ENCODE measurements at places on chromosomes 7 and 10.

GRCh38 chr10:14749070-14749809 is 25.5 kb downstream of the FAM107B start:
- DNase-seq = no peak

GRCh38 chr7:47080816-47081215 is 501.1 kb downstream of the TNS3 start:
- DNase-seq = no peak

DNA sequence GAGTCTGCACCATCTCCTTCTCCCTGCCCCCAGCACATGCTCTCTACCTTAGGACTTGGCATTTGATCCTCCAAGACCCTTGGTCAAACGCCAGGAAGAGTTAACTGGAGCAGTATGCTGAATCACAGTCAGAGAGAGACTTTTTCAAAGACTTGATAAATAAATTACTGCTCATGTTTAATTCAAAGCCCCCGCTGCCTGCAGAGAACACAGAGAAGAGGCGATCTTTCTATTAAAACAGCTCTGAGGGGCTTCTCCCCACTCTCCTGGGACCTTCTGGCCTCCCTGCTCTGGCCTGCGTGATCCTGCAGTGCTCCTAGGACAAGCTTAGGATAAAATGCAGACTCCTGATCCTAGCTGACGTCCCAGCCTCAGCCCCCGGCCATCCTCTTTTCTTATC is 47.8 kb downstream of the NPTX2 start:
- no peak for DNase-seq

DNA sequence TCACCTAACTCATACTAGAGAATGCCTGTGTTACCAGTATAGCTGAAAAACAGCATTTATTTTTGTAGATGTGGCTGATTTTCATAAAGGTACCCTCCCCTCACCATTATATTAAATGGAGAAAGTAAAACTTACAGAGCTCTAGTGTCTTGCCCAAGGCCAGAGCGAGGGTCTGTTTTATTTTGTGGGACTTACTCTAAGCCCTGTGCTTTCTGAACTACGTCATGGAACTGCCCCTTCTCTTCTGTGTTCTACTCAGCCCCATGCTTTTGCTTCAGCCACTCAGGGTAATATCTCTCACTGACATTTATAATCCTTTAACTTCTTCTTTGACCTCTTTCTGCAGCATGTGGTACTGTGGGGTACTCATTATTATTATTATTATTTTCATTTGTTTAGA is 10.3 kb upstream of the ZNF786 start:
- DNase-seq = no peak

GRCh38 chr10:124719213-124719851 is 24.8 kb downstream of the FAM53B start:
- peak; percentile 79 for DNase-seq

DNA sequence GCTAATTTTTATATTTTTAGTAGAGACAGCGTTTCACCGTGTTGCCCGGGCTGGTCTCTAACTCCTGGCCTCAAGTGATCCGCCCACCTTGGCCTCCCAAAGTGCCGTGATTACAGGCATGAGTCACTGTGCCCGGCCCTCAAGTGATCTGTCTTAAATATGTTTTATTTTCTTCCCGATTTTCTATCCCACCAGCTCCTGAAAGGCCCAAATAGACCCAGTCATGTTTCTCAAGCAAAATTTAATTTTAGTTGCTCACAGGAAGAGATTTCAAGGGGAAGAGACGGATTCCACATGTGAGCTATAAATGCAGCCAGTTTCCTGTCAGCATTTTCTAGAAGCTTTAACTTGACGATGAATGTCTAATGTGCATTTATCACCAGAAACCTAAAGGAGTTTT is 12.0 kb downstream of the DENND10 start:
- DNase-seq = no peak

- no peak for DNase-seq
Measured at GRCh38 chr10:130407052-130407451, 270.9 kb downstream of the GLRX3 start.

- peak; percentile 60 for DNase-seq
Measured at GRCh38 chr10:79298403-79299244, 48.6 kb upstream of the PPIF start.

DNA sequence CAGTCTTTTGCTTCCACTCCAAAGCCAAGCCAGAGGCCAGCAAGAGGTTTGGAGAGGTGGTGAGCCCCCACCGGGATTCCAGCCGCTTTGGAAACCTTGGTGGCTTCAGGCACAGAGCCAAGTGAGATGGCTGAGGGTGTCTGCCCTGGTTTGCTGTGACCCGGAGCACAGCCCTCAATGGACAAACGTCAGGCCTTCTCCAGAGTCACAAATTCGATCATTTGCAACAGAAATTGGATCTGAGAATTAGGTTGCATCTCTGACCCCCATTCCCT is 885 bp upstream of the NKX1-2 start:
- no peak for DNase-seq

DNA sequence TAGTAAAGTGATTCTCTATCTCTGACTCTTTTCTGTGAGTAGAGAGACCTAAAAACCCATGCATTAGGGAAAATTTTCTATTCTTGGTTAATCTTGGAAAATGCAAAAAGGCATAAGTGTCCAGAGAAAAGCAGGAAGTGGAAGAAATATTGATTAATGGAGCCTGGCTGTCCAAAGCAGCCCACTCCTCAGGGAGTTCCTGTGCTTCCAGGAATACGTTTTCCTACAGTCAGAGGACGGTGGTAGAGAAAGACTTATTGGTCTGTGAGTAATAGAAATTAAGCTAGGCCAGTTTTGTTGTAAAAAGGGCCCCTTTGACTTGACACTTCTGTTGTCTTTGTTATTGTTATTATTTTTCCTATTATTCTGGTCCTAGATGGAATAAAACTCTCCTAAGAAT is 157.8 kb downstream of the NRP1 start:
- DNase-seq = no peak

- no peak for DNase-seq
Measured at GRCh38 chr7:11751807-11752389, 80.1 kb downstream of the THSD7A start.

- DNase-seq = peak; percentile 65
Measured at GRCh38 chr7:17234398-17235031, 63.9 kb upstream of the AHR start.

GRCh38 chr10:104580321-104580720 is 60.8 kb upstream of the SORCS3 start:
- no peak for DNase-seq

DNA sequence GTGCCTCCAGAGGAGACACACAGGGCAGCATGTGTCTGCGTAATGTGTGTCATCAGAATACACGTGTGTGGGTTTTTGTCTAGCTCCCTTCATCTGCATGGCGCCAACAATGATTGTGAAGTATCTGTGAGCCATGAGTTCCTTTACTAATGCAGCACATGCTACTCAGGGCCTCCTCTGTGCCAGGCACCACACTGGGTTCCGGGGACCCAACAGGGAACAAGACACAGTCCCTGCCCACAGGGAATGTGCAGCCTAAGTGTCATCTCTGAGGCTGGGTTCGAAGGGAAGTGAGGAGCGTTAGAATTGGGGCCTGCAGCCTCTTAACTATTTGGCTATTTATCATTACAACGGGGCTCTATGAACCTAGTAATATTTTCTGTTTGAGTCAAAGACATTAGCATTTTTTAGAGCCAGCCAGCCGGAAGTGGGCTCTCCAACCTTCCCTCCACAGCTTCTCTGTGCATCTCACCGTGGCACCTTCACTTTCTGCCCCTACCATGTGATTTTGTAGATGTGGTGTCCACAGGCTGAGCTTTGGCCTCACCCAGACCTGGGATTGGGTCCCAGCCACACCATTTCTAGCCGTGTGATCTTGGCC is 43.9 kb upstream of the SRGN start:
- DNase-seq = peak; percentile 48

DNA sequence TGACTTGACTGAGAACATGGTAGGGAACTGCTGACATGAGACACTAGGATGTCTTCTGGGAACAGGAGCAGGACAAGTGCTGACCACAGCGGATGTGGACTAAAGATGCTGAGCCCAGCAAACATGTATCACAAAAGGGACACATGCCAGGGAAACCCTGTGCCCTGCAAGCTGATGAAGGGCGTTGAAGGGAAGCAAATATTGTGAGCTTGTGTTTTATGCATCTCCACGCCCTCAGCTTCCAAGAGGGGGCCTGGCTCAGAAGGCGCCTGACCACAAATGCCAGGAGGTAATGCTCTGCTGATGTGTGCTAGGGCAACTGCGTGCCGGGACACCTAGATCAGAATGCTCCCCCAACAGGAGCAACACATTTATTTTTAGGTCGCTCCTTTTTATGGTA is 207.3 kb downstream of the CXCL12 start:
- DNase-seq = no peak

DNA sequence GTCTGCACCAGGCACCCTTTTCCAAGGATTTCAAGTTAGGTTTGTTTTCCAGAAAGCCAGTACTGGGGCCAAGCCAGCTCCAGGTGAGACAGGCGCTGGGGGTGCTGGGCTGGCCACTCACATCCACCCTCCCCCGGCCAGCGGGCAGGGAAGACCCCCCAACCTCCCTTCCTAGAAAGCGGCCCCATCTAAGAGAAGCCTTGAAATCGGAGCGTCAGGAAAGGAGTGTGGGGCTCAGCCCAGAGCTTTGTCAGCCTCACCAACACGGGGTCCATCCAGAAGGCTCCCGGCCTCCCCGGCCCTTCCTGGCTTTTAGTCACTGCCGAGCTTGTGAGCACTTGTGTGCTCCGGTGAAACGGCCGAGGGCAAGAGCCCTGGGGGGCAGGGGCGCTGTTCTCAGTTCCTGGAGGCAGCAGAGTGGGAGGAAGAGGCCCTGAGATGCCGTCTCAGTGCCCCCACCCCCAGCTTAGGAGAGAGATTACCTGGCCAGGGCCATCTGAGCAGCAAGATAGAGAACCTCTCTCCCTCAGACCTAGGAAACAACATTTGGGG is 39.6 kb downstream of the PDGFA start:
- DNase-seq = no peak

DNA sequence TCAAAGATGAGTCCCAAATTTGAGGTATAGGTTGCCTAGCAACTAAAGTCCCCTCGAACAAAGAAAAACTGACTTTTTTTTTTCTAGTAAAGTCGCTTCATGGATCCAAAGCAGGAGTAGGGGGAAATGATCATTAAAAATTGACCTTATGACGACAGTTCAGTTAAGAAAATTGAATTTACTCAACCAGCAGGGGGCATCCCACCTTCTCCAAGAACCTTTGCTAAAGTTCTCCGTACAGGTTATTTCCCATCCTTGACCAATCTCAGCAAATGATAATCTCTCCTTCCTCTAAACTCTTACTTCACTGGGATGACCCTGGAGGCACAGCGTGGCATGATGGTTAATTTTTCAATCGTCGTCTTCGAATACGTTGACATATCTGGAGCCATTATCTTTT is 228.3 kb downstream of the CALN1 start:
- DNase-seq = no peak

DNA sequence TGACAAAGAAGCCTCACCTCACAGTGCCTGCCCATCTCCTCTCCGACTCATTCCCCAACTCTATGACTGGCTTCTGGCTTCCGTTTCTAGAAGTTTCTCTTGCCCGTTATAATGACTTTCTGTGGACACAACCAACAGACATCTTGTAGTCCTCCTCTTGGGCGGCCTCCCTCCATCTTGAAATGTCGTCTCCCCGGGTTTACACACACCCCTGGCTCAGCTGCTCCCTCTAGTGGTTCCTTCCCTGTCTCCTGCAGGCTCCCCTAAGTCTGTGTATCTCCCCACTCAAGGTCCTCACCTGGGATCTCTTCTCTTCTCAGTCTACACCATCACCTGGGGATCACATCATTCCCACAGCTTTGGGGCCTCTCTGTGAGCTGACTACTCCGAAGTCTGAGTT is 123.4 kb upstream of the NEBL start:
- DNase-seq = no peak

- no peak for DNase-seq
Measured at GRCh38 chr7:31092606-31093005, 40.5 kb downstream of the ADCYAP1R1 start.

DNA sequence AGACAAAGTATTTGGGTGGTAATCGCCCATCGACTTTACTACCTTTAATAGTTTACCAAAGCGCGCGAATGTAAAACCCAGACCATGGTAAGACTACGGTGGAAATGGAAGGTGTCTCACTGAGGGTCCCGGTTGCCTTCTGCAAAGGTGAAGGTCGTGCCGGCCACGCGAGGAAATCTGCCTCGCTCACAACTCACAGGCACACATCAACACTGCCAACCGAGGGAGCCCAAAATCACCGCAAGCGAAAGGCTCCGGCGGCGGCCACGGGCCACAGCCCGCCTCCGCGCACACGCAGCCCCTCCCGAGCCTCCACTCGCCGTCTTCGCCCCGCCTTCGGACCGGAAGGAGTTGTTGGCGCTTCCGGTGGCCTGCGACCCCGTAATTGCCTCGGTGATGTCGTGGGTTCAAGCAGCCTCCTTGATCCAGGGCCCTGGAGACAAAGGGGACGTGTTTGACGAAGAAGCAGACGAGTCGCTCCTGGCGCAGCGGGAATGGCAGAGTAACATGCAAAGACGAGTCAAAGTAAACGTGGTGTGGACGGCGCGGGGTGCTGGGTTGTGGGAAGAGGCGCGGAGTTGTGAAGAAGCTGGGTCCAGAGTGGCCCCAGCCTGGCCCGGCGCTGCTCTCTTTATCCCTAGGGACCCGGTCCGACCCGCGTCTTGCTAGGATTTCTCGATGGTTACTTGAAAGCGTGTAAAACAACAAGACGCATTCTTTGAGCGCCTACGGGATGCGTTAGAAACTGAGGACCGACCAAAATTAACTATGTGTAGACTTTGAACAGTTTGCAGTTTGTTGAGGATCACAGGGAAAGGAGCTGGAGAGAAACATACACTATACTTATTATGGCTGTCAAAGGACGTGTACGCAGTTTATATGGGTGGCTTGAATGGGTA is at the start of gene YAE1:
YAE1 (plus strand) TSS at position 382 of the 899 bp plus-strand sequence; CDS start at position 397, 15 bp downstream.
- DNase-seq = peak; percentile 87

DNA sequence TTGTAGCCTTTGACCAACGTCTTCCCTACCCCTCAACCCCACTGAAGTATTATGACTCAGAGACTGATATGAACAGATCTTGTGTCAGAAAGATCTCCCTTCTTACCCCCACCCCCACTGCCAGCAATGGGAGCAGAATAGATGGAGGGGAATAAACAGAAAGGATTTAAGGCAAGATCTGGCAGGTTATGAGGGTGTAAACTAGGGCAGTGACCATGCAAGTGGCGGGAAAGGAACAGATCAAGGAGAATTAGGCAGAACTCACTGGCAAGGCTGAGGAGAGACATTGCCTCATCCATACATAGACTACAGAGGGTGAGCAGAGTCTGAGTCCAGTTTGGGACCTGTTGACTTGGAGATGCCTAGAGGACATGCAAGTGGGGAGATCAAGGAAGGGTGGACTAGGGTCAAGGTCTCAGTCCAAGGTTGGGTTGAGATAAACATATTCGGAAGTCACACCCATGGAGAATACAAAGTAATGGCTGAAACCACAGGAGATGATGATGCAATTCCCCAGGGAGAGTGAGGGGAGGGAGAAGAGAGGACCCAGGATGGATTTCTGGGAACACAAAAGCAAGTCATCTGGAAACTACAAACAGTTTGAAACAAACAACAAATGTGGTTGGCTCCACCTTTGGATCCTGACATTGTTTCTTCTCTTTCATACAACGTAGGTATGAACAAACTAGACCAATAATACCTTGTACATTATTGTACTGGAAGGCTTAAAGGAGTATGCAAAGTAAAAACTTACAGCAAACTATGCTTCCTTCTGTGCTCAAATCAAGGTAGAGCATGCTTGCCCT is 44.9 kb upstream of the IL6 start:
- DNase-seq = no peak

GRCh38 chr10:60098677-60099601 is 192.6 kb upstream of the CCDC6 start:
- no peak for DNase-seq

Measured in CD4-positive, alpha-beta T cell treated with Interleukin-17A for 4 hours (primary cell).